Suprapubic skin (tissue), 4 donors: ENCODE measurements at places on chromosomes 16 and 17. TPM values are rescaled to one million over a fixed set of nuclear protein-coding genes. Genes with fewer than 3 reads are reported as not detected.

C1QL1 gene
- not detected for total RNA-seq

ADAD2 gene
- total RNA-seq, result 2.6 TPM

DHX58 gene
- total RNA-seq, result 13.5 TPM

PSMD11 gene
- total RNA-seq, result 59.9 TPM

C17orf78 gene
- total RNA-seq, result not detected

ABAT gene
- total RNA-seq, result 6.5 TPM

HBQ1 gene
- not detected for total RNA-seq

SLC13A2 gene
- total RNA-seq, result 22.0 TPM

GJD3 gene
- total RNA-seq, result not detected

RNU2-1 gene
- not detected for total RNA-seq

TBC1D3K gene
- not detected for total RNA-seq

TMEM235 gene
- total RNA-seq, result not detected

B9D1 gene
- 14.3 TPM for total RNA-seq

NLRC5 gene
- total RNA-seq, result 133 TPM

CCL16 gene
- total RNA-seq, result not detected

DNA sequence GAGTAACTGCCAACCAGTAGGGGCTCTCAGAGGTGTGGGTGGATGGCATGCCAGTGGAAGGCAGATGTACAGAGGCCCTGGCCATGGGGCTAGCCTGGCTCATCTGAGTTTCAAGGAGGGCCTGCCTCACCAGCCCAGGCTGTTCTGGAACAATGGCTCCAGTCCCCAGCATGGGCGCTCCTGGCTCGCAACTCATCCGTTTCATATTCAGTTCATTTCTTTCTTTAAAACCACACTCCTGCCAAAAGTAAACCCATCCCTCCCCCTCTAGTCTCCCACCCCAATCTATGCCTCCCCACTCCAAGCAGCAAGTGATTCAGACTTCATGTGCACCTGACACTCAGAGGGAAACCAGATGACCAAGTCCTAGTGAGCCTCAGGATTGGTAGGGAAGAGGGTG, 2.4 kb downstream of the CCL13 start:
- DNase-seq, result no peak

DNA sequence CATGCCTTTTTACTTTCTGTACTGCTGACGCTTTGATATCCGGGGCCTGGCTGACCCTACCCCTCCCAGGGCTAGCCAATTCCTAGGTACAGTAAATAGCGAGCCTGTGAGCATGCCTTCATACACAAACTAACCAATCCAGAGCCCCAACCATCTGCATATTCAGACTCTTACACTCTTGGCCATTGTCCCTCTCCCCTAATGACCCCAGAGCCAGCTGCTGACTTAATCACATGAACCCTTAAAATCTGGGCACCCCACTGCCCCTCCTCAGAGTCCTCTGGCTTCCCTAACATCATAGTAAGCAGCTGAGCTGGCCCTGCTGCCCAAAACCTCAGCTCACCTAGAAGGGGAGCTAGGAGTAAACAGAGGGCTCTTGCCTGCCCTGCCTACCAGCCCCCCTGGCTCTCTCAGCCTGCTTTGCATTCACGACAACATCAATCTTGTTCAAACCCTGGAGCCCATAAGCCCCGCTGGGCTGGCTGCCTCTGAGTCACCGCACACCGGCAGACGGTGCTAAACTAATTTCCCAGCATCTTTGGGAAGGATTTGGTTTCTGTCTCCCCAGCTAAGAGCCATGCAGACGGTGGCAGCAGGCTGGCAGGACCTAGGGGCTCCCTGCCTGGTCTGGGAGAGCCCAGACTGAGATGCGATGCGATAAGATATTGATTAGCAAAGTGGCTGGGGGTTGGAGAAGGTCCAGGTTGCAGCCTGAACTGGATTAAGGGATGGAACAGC, 63.2 kb downstream of the CLEC19A start:
- DNase-seq, result no peak

- DNase-seq, result peak; percentile 91
These were observed 4.0 kb downstream of the NUPR1 start for GRCh38 chr16:28534542-28535373.

DNA sequence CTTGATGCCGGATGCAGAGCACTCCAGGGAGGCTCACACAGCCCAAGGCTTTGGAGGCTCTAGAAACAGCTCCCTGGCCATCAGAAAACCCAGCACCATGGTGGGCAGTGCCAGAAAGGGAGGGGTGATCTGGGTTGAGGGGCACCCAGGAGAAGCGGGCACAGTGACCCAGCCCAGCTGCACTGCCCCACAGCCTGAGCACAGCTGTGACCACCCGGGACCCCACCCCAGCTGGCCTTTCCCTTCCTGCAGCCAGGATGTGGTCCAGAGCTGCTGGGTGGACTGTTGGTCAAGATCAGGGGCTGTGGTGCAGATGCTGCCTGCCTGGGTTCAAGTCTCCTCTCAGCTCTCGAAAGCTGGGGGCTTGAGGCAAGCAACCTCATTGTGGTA, 223.1 kb downstream of the ZNF423 start:
- no peak for DNase-seq

DNA sequence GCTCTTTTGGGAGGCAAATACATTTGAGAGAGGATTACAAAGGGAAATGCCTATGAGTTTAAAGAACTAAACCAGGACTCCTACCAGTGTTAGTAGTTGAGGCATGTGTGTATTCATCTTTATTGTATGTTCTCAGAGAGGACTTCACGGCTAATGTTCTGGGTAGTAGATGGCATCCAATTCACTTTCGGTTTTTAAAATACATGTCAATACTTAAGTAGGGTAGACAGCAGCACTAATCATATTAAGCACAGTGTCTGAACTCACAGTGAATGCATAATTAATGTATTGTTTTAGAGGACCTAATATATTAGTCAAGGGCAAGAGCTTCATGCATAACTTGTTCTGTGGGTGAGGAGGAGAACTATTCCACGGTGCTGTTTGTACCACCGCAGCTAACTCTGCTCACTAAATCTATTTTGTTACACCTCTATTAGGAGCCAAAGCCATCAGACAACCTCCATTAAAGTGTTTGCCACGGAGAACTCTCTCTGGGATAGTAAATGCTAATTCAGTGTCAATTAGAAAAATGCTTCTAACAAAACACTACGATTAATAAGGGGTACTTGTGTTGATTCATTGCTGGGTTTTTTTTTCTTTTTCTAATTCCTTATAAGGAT, 56.3 kb downstream of the COX10 start:
- no peak for DNase-seq

DNA sequence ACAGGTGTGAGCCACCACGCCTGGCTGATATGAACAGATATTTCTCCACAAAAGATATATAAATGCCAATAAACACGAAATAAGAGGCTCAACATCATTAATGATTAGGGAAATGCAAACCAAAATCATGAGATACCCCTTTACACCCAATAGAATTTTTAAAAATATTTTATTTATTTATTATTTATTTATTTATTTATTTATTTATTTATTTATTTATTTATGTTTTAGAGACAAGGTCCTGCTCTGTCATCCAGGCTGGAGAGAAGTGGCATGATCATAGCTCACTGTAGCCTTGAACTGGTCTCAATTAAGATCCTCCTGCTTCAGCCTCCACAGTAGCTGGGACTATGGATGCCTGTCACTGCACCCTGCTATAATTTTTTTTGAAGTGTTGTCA, 30.8 kb downstream of the APPBP2 start:
- DNase-seq, result no peak

GRCh38 chr17:28811651-28812090, 30.9 kb downstream of the FAM222B start:
- no peak for DNase-seq

DNA sequence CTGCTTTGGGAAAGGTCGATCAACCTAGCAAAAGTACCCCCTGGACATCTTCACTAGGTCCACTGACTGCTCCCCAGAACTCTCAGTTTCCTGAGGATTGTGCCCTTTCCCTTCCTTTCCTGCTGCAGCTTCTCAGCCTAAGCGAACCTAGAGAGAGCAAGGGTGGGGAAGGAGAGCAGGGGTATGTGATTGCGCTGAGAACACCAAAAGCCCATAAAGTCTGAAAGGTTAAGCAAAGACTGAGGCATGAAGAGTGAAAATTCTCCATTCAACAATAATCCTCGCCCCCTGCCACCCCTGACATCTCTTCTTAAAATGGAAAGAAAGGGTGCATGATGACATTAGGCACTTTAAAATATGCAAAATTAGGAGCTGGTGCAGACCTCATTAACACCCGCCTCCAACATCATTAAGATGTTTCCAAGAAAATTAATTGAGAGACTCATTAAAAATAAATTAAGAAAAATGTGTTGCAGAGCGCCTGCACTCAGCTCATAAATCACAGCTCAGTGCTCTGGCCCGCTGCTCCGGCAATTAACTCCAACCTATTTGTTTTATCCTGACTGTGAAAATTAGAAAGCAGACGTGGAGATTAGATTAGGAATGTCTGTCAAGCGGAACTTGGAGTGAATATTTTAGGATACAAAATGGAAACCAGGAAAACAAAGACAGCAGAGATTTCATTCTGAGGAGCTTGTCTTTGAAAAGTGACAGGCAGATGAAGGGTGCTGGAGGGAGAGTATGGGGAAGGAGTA, 49.1 kb upstream of the PMFBP1 start:
- DNase-seq, result no peak

DNA sequence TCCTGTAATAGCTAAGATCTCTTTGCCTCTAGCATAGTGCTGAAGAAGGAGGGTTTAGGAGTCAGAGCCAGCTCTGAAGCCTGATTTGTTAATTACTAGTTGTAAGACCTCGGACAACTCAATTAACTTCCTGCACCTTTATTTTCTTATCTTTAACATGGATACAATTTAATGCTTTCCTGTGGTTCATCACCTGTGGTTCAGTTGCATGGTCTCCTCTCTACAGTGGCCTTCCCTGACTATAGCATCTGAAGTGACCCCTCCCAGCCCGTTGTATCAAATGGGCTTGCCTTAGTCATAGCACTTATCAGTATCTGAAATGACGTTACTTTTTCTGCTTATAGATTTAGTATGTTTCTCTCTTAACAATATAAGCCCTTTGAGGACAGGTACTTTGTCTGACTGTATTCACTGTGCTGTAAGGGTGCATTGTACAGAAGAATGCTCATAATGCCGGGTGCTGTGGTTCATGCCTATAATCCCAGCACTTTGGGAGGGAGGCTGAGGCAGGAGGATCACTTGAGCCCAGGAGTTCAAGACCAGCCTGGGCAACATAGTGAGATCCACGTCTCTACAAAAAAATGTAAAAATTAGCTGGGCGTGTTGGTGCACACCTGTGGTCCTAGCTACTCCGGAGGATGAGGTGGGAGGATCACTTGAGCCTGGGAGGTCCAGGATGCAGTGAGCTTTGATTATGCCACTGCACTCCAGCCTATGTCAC, 2.6 kb upstream of the NDE1 start:
- DNase-seq, result no peak

DNA sequence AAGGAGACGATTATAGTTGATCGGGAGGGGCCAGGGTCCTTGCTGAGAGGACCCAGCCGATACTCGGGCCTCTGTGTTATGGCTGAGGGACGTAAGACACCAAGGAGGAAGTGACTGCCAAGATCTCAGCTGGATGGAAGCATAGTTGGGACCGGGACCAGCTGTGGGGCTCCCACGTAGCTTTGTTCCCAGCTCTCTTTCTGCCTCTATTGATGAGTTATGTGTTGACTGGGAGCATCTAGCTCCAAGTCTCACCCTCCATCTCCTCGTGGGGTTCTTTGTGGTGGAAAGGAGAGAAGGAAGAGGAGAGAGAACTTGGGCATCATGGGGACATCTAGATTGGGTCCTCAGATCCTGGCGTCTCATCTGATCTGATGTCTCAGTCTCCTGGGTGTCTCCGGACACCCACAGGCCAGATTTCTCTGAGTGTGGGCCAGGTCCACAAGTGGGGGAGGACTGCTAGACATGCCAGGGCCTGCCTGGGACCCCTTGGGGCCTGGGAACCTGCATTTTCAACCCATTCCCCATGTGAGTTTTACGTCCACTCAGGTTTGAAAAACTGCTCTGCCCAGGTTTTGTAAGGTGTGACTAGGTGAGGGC, 1.0 kb downstream of the MGRN1 start:
- no peak for DNase-seq

DNA sequence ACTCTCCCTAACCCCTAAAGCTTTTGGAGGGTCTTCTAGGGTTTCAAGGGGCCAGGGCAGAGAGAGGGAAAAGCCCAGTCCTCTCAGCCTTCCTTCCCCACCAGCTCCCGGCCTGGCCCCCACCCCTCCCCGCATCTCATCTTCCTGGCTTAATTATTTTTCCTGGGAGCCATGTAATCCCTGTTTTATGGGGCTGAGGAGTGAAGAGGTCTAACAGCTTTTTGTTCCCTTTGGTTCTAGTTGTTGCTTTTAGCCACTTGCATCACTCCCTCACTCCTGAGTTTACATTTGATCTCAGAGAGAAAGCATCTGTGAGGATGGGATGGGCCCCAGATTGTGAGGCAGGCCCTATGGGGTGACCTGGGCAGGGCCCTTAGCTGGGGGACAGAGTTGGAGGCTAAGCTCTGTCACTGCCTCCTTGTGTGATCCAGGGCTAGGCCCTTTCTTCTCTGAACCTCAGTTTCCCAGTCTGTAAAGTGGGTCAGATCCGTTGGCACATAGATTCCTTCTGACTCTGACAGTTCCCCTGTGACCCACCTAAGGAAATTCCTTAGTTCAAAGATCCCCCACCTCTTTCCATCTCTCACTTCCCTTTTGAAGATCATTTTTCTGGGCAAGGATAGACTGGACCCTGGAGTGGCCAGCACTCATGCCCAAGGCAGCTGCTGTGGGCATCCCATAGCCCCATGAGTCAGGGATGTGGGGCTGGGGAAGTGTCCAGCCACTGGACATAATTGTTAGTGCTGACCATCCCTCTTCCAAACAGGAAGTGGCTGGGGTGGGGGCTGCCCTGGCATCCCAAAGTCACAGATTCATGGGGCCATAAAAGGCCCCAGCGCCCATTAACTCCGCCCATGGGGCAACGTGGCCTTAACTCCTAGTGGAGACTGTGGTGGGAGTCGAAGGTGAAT, 20.1 kb downstream of the UNC119 start:
- no peak for DNase-seq

GRCh38 chr17:82327757-82328140, 5.8 kb downstream of the SECTM1 start:
- no peak for DNase-seq

DNA sequence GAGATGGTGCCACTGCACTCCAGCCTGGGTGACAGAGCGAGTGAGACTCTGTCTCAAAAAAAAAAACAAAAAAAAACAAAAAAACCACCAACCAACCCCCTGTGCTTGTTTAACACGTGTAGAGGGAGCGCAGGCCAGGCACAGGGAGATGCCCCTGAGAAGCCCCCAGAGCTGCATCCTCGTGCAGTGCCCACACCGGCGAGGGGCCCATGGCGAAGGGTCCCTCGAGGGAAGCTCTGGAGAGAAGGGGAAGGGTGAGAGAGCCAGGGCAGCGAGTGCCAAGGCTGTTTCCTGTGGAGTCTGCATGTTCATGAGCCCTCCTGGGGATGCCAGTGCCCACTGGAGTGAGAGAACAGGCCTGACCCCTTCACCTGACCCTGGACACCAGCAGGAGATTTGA, 47.8 kb upstream of the GSE1 start:
- DNase-seq, result no peak

DNA sequence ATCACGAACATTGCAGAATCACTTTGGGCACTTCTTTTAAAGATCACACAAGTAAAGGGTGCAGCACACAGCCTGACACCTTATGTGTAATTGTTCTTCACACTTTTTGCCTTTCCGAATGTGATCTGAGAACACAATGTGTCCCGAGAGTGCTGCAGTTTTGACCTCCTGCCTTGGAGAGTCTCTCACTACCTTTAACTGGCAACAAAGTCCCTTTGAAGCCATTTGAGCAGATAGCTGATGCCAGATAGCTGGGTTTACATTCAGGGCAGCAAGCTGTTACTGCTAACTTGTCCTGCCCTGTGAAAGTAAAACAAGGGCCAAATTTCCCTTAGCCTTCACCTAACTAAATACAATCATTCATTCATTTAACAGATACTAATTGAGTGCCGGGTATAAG, 411.0 kb upstream of the DYNLRB2 start:
- DNase-seq, result no peak

- no peak for DNase-seq
These were observed 16.6 kb downstream of the CD7 start for GRCh38 chr17:82300707-82301270.
